ENCODE measurements at places on chromosomes 1 and 21.

DNA sequence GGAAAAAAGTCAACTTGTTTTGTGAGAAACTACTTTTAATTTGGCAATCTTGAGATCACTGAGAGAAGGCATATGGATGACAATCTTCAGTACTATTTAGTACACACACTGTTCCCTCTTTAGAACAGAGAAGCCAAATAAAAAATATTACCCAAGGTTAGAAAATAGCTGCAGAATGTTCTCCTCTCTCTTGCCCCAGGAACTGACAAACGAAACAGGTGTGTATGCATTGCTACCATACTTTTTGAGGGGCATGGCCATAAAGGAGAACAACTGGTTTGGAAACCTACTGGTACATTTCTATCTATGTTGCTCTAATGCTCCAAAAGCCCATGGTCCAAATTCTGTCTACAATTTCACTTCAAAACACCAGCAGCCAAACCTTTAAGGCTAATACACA lies 5.7 kb downstream of the TOR1AIP2 start:
- no peak for DNase-seq

DNA sequence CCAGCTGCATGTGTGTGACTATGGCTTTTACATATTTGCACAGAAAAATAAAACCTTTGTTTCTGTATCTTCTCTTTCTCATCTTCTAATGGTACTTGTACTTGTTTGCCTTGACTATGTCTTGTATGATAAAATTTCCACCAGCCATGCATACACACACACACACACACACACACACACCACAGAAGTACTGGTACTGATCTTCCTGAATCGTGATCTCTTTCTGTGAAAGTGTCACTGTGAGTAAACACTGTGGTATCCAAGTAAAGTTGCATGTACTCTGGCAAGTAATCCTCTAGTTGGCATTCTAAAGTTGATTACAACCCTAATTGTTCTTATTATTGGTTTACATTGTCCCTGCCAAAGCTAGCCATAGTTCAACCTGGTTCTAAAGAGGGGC lies 176.7 kb downstream of the CRB1 start:
- no peak for DNase-seq

DNA sequence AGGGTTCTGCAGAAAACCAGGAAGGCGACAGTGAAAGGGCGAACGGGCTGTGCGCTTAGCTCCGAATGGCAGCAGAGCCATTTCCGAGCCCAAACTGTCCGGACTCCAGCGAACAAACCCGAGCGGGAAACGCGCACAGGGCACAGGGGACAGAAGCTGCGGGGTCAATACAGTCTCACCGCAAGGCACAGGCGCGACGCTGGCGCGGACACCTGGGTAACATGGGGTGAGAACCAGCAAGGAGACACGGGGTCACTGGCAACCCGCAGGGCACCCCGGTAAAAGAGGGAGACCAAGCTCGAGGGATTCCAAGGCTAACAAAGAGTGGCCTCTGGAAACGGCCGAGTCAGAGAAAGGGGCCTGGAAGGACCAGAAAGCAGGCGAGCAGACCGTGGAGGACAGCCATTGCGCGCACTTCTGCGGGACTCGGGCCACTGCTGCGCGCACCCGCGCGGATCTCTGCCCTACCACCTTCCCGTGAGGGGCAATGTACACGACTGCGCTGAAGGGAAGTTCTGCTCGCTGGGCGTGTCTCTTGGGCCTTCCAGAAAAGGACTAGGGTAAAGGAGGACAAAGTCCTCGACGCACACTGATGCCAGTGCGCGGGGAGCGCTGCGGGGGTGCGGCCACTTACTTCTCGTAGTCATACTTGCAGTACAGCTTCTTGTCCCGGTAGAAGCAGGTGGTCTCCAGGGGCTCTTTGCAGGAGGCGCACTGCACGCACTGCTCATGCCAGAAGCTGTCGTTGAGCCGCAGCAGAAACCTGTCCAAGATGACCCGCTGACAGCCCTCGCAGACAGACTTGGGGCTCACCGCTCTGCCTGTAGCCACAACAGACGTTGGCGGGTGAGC lies 3.8 kb downstream of the LMX1A start:
- DNase-seq, result no peak

GRCh38 chr1:143553627-143554026 lies 418.2 kb downstream of the FAM72C start:
- DNase-seq, result no peak

GRCh38 chr1:165539306-165539705 lies 4.5 kb upstream of the LRRC52 start:
- DNase-seq, result peak; percentile 96

- no peak for DNase-seq
These were observed 69.0 kb downstream of the C1orf21 start for GRCh38 chr1:184455786-184456185.

GRCh38 chr1:21478356-21478755 lies 30.9 kb upstream of the ALPL start:
- no peak for DNase-seq

GRCh38 chr1:30185809-30186208 lies 537.6 kb downstream of the MATN1 start:
- no peak for DNase-seq

DNA sequence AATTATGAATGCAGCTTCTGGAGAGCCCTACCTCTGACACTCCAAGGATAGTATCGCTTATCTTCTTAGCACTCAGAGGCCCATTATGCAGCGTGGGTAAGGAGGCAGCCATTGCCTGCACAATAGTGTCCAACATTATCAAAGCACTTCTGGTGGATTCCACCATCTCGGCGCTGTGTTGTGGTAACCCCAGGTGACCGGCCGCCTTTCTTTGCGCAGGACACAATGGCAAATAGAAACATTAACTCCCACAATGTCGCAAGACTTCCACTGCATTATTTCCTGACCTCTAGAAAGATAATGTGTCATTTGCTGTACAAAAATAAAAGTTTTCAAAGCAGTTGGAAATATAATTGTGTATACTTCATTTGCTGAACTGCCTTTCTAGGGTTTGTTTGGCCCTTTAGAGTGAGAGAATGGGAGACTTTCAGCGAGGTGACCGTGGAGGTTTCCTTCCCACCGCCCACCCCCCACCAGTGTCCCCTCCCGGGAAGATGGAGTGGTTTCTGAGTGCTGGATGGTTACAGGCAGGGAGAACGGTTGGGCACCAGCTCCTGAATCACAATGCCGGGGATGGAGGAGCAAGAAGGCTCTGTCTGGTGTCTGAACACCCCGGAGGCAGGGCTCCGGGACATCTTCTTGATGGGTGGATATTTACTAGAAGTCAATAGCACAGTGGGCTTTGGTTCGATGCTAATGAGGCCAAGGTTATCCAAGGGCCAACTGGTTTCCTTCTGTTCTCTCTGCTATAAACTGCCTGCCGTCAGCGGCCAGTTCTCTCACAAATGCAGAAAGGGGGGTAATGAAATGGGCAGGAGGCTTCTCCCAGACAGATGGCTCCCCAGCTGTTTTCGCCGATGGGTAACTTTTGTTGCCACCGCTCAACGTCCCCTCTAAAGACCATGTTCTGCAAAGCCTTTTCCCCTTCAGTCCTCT lies 215.4 kb upstream of the PROX1 start:
- DNase-seq, result no peak

GRCh38 chr1:47866601-47867437 lies 130.4 kb downstream of the TRABD2B start:
- DNase-seq, result no peak

DNA sequence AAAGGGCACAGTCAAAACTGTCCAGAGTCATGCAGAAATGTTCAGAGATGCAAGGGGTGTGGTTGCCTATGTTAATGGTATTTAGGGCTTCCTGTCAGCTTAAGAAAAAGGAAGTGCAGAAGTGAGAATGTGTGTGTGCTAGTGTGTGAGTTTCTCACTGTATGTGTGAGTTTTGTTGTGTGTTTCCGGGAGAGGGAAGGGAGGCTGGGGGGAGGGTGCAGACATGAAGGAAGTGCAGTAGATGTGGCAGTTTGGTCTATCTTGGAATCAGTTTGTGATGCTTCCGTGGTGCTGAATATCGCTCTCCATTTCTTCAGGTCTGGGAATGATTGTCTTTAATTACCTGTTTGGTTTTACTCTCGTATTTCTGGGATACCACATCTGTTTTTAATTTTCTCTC lies 16.5 kb upstream of the ATP6V1G3 start:
- no peak for DNase-seq

DNA sequence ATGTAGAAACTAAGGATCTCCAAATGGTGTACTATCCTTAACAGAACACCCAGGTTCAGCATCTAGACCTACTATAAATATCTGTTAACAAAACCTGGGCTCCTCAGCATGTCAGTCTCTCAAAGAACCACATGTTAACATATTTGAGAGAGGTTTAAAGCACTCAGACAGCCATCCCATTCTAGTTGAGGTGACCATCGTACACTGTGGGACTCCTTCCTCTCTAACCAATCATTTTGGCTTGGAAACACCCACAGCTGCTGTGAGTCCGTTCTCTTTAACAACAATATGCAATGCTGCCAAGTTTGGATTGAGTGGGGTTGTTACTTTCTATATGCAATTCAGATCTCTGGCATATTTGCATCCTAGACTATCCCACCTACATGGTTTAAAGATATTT lies 105.8 kb downstream of the MRPL39 start:
- no peak for DNase-seq

DNA sequence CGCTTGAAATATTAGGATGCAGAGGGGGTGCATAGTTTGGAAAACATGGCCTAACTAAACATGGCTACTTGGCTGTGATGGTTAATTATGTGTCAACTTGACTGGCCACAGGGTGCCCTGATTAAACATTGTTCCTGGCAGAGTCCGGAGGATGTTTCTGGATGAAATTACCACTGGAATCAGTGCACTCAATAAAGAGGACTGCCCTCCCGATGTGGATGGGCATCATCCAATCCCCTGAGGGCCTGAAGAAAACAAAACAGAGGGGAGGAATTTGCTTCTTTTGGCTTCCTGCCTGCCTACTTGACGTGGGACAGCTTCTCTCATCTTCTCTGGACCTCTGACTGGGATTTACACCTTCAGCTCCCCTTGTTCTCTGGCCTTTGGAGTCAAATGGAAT lies 79.1 kb upstream of the KCNE2 start:
- DNase-seq, result no peak

GRCh38 chr1:72197786-72198185 lies 84.6 kb downstream of the NEGR1 start:
- no peak for DNase-seq

DNA sequence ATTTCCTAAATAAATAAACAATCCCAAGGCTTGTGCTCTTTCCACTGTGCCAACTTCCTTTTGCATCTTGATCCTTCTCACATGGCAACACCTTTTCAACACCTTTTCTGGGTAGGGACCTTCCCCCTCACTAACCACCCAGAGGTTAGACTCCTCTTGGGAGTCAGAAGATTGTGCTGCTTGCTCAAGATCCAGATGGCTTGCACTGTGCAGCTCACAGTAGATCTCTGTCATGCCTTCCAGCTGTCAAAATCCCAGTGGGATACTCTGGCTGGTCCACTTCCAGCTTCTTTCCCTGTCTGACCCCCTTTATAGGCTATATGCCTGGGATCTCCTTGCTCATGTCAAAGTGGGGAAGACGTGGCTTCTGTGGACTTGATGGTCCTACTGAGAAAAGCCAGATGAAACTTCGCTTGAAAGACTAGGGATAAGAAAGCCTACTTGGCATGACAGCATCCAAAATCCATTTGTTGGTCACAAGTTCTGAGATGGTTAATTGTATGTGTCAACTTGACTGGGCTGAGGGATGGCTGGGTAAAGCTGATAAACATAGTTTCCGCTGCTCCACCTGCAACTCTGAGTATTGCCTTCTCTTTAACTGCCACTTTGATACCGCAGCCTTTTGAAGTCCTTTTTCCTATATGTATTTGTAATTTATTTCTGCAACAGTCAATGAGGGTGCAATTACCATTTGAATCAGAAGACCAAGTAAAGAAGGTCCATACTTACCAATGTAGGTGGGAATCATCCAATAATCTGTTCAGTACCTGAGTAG lies 74.5 kb downstream of the S1PR1 start:
- DNase-seq, result no peak

GRCh38 chr1:101293461-101294051 lies 56.7 kb downstream of the S1PR1 start:
- no peak for DNase-seq

GRCh38 chr21:38965910-38966504 lies 160.3 kb downstream of the ETS2 start:
- peak; percentile 40 for DNase-seq

DNA sequence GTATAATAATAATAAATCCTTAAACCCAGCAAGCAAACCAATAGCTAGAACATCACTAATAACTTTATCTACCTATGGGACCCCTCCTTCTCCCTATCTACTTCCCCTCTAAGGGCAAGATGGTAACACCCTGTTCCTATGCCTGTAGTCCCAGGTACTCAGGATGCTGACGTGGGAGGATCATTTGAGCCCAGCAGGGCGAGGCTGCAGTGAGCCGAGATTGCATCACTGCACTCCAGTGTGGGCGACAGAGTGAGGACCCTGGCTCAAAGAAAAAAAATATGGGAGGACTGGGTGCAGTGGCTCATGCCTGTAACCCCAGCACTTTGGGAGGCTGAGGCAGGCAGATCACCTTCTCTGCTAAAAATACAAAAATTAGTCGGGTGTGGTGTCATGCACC lies 143.1 kb upstream of the SLC45A1 start:
- DNase-seq, result no peak

DNA sequence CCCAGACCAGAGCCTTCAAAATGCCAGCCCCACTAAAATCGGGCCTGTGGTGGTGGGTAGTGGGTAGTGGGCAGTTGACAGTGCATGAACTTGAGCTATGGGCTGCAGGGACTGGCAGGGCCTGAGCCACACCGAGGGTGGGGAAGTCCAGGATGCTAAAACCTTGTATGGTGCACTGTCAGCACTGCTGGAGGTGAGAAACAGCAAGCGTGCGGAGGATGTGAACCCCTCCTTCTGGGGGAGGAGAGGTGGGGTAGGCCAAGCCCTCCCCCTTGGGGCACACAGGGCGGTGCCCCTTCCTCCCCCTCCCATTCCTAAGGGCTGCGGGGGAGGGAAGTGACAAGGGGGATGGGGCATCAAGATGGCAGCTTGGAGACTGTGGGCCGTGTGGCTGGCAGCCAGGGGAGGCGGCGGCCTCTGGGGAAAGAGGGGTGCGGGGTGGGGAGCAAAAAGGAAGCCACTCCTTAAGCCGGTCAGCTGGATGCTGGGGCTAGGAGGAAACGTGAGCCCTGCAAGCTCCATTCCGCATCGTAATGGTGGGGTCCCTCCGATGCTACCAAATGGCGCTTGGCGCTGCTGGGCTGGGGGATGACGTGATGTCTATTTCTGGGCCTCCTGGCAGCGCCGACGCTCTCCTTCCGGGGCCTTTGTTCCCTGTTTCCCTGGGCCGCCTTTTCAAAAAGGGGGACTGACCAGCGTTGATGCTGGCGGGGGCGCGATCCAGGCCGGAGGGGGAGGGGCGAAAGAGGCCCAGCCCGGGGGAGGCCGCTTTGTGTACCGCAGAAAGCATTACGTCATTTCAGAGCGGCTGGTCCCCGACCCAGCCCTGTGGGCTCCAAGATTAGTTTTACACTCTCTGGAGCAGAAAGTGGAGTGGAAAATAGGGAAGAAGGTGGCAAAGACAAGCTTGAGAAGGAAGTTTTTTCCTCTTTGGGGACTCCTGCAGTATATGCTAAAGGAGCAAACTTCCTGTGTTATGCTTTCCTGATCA lies 809 bp downstream of the SYT11 start:
- DNase-seq, result peak; percentile 15

GRCh38 chr1:151143986-151144385 lies 2.4 kb downstream of the SEMA6C start:
- no peak for DNase-seq

Data from SK-MEL-5 (cell line).